CD4-positive, alpha-beta T cell treated with Interleukin-6 for 4 hours (primary cell): ENCODE measurements at places on chromosomes 13 and 19.

GRCh38 chr19:49890349-49891311, 6.1 kb downstream of the IL4I1 start:
- DNase-seq: peak; percentile 82

DNA sequence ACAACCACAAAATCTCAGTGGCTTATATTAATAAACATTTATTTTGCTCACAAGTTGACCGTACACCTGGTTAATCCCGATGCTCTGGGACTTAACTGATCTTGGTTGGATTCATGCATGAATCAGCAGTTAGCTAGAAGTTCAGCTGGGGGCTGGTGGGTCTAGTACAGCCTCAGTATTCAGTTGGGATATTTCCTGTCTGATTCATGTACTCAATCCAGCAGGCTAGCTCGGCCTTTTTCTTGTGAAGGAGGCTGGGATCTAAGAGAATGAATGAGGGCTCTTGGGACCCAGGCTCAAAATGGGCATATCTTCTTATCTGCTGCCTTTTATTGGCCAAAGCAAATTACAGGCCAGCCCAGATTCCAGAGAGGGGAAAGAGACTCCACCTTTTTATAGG, 178.8 kb downstream of the KCTD12 start:
- no peak for DNase-seq

GRCh38 chr13:60074397-60074796, 89.3 kb downstream of the DIAPH3 start:
- no peak for DNase-seq

- DNase-seq: no peak
These were observed 66.7 kb downstream of the CDADC1 start for GRCh38 chr13:49314344-49314882.

GRCh38 chr13:31998131-31998530, 33.4 kb upstream of the FRY start:
- DNase-seq: no peak

GRCh38 chr19:14686411-14686810, 3.4 kb upstream of the ZNF333 start:
- DNase-seq: peak; percentile 27

GRCh38 chr13:31772231-31772630, 32.9 kb downstream of the RXFP2 start:
- no peak for DNase-seq

DNA sequence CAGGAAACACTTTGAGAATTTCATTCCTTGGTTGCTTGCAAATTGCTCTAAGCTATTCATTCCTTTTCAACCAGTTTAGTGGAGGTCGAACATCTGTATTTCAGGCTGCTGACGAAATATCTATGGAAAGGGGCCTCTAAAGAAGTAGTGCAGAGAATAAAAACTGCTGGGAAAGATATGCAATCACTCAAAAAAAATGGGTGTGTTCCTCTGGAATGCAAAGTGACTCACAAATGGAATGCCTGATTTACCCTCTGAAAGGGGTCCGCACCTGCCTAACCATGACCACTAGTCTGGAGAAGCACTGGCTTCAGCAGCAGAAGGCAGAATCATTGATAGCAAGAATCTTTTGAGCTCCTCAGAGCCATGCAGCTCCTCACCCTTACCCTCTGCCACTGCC, 129.4 kb downstream of the PCDH9 start:
- no peak for DNase-seq

- DNase-seq: no peak
These were observed 131.2 kb downstream of the DCLK1 start for GRCh38 chr13:36000028-36000427.

GRCh38 chr19:13790354-13790753, 4.9 kb upstream of the ZSWIM4 start:
- DNase-seq: peak; percentile 30

DNA sequence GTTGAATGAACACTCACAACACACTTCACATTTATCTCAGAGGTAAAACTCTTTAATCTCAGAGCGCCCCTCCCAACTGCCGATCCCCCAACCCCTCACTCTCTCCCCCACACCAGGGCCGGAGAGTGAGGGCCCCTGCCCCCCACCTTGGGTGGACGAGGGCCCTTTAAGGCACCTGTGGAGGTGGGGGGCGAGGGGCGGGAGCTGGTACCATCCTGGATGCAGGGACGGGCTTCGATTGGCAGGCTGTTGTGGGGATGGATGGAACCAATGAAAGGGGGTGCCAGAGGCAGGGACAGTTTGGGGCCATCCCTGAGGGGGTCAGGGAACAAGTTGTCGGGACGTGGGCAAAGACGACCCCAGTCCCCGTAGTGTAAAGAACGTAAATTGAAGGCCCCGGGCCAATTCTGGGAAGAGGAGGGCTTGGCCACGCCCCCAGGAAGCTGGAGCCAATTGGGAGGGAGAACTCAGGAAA, 1.7 kb upstream of the PNKP start:
- DNase-seq: no peak

- no peak for DNase-seq
These were observed 3.8 kb upstream of the SLC8A2 start for GRCh38 chr19:47475465-47475864.

GRCh38 chr13:73849292-73849691, 284.9 kb downstream of the KLF12 start:
- peak; percentile 43 for DNase-seq

- DNase-seq: no peak
These were observed 215.6 kb downstream of the LIG4 start for GRCh38 chr13:107999751-108000150.

DNA sequence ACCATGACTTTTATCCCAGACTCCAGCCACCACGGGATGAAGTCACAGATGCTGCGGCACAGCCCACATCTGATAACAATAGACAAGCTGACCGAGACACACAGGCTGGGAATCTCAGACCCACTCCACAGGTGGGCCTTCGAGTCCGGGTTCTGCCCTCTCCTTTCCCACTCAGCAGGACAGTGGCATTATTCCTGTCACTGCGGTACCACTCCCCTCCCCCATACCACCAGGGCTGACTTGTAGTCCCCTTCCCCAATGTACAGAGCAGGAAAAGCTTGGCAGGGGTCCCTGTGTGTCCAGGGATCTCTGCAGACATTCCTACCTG, 179 bp upstream of the AMER2 start:
- DNase-seq: no peak

- DNase-seq: no peak
These were observed 7.3 kb downstream of the RPS16 start for GRCh38 chr19:39428283-39429112.

GRCh38 chr19:47471733-47472457, at the start of gene SLC8A2:
SLC8A2 (minus strand) TSS chr19:47471893; CDS start chr19:47466403, 5,490 bp downstream.
- DNase-seq: peak; percentile 65

GRCh38 chr13:42815681-42816080, 34.3 kb downstream of the FAM216B start:
- DNase-seq: no peak

DNA sequence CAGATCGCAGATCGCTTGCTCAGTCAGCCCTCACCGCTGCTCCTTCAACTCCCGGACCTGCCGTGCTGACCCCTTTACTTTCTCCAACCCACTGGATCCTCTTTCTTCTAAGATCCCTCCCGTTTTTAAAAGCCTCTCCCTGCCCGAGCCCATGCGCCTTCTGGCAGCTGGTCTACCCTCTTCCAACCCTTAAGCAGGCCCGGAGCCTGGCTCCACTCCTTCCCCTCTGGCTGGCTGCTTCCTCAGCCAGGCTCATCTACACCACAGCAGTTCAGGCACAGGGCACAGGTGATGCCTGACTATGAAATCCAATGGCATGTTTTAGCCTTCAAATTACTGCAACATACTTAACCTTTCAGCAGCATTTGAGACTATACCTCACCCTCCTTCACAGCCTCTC, 63.8 kb upstream of the PABPC3 start:
- no peak for DNase-seq

DNA sequence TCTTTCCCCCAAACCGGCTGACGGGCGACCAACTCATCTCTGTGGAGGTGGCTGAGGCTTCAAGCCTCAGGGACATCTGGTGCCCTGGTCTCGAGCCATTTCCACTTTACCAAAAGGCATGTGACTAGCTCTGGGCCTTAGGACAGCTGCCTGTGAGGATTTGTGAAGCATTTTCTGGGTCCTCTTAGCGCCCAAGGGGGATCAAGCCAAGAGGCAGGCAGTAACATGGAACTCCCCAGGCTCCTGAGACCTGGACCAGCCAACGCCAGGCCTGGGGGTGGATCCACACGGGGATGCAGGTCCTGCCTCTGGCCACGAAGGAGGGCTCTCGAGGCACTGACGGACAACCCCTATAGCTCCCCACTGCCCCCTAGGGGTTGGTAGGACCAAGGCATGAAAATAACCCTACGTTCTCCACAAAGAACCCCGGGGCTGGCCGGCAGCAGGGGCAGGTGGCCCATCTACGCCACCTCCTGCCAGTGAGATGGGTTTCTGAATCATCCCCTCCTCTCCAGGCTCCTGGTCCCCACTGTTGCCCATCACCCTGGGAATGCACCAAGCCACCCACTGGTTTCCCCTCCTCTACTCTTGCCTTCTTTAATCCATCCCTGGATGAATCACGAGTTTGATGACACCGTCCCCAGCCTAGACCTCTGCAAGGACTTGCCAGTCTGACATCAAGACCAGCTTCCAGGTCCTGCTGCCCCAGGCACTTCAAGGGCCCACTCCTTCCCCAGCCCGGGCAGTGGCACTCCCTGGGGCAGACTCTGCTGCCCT, 7.0 kb upstream of the MYDGF start:
- DNase-seq: peak; percentile 23

DNA sequence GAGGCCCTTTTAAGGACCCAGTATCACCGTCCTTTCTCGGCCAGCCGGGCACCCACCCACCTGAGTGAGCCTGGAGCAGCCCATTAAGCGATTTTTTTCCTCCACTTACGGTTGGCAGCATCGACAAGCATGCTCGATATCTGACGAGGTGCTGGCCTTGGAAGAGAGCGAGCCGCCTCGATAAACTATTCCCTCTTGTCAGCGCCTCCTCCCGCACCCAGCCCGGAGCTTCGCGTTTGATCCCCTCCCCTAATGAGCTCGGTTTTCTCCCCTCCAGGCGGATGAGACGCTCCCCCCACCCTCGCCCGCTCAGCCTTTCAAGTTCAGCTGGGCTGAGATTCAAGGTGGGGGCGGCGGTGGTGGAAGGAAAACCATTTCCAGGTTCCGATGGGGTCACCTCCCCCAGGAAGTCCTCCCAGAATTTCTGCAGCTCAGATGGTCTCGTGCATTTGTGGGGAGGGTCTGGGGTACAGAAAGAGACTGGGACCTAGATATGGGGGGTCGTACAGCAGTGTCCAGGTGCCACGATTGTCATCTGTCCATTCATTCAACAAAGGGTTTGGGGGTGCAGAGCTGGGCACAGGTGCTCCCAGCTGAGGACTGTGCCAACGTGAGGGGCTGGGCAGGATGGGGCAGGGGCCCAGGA, 18.9 kb upstream of the ONECUT3 start:
- DNase-seq: no peak

DNA sequence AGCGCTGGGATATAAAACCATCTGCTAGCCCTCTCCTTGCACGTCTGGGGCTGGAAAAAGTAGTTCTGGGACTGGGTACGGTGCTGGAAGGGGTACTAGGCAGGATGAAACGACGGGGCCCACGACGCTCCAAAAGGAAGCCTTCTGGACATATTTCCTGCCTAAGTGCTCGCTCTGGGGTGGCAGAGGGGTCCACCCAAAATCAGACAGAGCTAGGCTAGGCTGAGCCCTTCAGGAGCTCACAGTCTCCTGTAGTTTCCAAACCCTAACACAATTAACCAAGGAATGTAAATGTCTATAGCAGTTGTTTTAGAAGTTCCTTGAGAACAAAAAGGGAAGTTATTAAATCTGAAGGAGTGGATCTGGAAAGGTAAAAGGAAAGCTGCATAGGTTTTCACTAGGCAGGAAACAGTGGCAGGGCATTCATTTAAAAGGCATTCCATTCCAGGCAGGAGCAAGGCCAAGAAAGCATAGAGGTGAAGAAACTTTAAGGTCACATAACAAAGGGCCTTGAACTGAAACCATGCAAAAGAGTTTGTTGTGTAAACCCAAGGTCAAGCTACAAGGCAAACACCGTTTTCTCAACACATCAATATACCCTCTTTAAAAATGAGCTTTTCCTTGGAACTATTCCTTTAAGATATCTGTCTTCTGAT, 634 bp upstream of the DIAPH3 start:
- no peak for DNase-seq

GRCh38 chr13:100880166-100880565, 205.6 kb upstream of the TMTC4 start:
- no peak for DNase-seq

- DNase-seq: peak; percentile 66
These were observed 3.3 kb upstream of the RGL3 start for GRCh38 chr19:11422163-11423065.

- no peak for DNase-seq
These were observed 115.2 kb downstream of the STK24 start for GRCh38 chr13:98461486-98462240.

GRCh38 chr13:90416519-90416918, 931.0 kb upstream of the MIR17HG start:
- no peak for DNase-seq

DNA sequence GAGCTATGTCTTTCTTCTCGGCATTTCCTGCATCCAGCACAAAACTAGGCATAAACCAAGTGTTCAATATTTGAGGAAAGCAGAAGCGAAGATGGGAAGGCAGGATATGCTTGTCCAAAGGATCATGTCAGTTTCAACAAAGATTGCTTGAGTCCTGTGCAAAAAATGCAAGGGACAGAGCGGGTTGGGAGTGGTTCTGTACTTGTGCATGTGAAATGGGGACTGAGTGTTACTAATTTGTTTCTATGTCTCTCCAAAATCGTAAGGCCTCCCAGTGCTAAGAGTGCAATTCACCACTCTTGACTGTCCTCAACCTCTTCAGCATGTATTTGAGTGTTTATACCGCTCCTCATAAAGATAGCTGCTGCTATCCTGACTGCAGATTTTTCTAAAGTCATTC, 166.2 kb downstream of the DLEU7 start:
- no peak for DNase-seq

GRCh38 chr19:3547301-3547731, 8.3 kb downstream of the TEKTIP1 start:
- peak; percentile 49 for DNase-seq

DNA sequence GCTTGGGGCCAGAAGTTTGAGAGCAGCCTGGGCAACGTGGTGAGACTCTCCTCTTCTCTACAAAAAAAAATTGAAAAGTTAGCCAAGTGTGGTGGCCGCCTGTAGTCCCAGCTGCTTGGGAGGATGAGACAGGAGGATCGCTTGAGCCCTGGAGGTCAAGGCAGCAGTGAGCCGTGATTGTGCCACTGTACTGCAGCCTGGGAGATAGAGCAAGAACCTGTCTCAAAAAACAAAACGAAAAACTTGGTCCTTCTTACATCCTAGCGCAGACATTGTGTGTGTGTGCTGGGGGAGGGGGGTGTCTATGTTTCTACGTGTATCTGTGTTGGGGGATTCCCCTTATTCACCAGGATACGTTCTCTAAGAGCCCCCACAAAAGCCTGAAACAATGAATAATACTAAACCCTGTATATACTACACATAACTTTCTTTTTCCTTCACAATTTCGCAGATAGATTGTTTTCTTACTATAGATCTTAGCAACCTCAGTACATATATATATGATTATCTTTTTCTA, 7.9 kb downstream of the AXL start:
- no peak for DNase-seq

- no peak for DNase-seq
These were observed 213.6 kb upstream of the CSNK1A1L start for GRCh38 chr13:37319031-37319443.
